ENCODE measurements at places on chromosomes 12 and 14.

DNA sequence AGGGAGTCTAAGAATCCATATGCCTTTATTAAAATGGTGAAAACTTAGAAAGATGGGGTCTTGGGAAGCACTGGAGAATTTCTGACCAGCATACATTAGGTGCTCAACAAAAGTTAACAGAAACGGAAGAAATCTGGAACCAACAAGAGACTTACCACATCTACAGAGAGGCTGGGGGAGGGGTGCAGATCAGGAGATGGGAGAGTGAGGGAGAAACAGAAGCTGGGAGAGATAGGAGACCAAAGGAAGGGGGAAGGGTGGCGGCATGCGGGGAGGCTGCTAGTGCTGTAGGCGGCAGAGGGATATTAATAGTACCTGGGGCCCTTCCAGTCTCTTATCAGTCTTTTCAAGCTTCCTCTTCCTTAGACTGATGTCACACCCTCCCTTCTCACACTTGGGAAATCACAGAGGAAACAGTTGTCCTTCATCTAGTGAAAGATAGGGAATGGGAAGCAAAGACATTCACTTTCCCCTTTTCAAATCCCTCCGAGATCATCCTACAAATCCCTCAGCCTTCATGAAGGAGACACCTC, 18.1 kb downstream of the ZBTB39 start:
- DNase-seq, result peak; percentile 31

DNA sequence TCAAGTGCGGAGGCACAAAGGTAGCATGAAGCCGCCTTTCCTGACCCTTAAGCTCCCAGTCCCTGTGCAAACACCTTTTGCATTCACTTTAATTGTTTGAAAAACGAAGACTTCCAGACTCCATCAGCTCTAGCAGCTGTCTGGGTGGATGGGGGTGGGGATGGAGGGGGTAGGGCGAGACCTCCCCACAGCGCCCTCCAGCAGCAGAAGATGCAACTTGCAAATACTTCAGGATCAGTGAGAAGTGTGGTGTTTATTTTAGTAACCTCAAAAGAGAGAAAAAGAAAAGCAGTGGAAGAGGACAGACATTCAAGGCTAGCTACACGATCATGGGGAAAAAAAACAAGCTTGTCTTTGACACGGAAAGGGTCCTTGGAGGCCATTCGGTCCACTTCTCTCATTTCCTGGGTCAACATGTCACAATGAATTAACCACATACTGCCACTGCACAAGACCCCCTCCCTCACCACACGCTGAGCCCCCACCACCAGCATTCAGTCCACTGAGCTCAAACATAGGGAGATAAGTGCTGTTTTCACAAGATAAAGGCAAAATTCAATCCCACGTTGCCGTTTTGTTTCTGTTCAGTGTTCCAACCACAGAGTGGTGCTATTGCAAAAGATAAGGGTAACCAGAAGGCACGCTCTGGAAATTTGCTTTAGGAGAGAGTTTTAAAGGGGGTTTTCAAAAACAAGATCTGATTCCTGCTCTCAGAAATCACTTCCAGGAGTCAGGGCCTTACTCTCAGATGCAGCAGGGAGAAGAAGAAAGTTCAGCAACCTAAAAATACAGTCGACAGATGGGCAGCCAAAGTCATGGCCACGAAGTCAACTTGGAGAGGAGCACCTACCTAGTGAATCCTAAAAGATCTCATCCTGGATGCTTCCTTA, 3.3 kb upstream of the NTF3 start:
- DNase-seq, result no peak

GRCh38 chr14:77599889-77600288, 16.5 kb downstream of the SPTLC2 start:
- DNase-seq, result no peak

DNA sequence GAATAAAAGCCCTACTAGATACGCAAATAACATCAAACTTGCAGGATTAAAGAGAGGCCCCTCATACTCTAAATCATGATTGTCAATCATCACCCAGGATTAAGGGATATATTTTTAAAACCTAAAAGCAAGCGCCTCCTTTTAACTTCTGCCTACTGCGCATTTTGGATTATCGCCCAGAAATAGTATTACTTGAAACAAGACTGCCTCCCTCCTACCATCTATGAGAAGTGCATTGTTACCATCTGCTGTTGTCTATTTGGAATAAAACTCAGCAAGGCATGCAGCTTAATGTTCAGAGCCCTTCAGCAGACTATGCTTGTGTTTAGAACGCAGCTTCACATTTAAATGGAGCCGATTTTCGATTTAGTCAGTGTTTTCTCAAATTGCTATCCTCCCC, 79.6 kb downstream of the EXOC5 start:
- DNase-seq, result no peak

GRCh38 chr12:1655225-1655788, 26.3 kb downstream of the WNT5B start:
- no peak for DNase-seq

- no peak for DNase-seq
Observed at GRCh38 chr14:54922598-54922997, 20.0 kb upstream of the GCH1 start.

- no peak for DNase-seq
Observed at GRCh38 chr14:62076825-62077605, 314.8 kb downstream of the SNAPC1 start.

DNA sequence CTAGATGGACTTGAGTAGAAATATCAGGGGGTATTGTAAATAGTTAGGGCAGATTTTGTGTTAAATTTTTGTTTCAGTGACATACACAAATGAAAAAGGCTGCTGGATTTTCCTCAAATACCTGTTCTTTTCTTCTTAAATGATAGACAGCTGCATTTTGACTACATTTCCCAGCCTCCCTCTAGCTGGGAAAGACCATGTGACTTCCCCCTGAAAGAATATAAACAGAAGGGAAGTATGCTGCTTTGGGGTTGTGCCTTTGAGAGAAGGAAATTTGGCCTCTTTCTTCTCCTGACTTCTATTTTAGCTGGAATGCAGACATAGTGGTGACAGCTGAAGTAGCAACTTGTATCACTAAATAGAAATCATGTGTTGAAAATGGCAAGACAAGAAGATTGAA, 476.1 kb upstream of the SYT1 start:
- no peak for DNase-seq

- no peak for DNase-seq
Observed at GRCh38 chr12:50211392-50212070, 44.4 kb upstream of the CERS5 start.

DNA sequence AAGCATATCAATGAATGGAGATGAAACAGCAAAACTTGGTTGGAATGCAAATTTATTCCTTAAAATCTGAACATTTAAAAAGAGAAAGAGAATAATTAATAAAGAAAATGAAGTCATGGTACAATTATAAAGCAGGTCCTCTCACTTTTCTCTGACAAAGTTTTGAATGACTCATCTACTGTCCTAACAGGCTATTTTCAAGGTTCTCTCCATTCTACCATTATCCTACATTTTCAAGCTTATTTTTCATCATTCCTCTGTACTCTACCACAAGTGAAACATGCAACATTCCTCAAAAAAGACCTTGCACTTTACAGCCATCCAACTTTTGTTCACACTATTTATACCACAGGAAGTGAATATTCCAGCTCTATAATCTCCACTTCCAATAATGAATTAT, 36.9 kb upstream of the AP4S1 start:
- no peak for DNase-seq

GRCh38 chr12:39032034-39032433, 126.6 kb upstream of the CPNE8 start:
- no peak for DNase-seq

GRCh38 chr14:58368956-58369355, 26.8 kb upstream of the TOMM20L start:
- DNase-seq, result no peak

- no peak for DNase-seq
Observed at GRCh38 chr14:57390806-57391516, 575 bp downstream of the NAA30 start.

DNA sequence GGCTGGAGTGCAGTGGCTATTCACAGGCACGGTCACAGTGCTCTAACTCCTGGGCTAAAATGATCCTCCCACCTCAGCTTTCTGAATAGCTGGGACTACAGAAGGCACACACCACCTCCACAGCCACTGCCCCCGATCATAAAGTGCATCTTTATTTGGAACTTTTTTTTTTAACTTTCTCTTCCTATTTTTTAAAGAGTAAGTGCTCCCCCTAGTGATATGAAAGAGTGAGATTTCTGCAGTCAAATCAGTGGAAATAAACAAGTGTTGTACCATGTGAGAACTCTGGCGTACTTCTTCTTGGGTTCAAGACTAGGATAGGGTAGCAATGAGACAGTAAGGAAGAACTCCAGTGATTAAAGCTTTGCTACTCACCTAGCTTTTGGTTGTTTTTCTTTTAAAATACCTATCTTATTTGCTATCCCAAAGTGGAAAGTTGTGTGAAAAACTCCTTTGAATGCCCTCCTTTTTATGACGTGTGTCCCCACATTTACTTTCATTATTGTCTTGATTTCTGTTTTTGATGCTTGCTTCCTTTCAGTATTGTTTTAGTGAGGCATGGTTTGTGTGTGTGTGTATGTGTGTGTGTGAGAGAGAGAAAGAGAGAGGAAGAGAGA, 6.6 kb downstream of the PPP4R4 start:
- peak; percentile 62 for DNase-seq

DNA sequence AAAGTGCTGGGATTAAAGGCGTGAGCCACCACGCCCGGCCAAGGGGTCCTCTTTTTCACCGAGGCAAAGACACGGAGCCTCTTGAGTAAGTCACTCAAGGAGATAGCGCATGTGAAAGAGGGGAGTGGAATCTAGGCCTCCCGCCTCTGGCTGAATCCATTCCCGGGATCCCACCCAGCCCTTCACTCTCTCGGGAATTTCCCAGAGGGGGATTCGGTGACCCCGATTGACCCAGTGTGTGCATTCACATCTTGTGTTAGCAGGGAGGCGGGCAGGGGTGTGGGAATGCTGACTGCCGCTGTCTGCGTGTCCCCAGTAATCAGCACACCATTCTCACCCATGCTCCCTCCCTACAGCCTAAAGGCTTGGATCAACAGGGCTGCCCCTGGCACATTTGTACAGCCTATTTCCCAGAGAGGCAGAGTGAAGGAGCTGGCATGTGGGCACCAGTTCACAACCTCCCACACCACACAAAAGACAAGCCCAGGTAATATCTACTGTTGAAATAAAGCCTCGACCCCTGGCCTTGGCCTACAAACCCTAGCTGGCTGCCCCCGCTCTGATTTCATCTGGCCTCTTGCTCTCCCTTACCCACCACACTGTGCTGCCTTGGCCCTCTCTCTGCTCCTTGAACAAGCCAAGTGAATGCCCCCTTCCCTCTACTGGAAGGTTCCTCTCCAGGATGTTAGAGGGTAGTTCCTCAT, 1.3 kb upstream of the LTBP2 start:
- no peak for DNase-seq

DNA sequence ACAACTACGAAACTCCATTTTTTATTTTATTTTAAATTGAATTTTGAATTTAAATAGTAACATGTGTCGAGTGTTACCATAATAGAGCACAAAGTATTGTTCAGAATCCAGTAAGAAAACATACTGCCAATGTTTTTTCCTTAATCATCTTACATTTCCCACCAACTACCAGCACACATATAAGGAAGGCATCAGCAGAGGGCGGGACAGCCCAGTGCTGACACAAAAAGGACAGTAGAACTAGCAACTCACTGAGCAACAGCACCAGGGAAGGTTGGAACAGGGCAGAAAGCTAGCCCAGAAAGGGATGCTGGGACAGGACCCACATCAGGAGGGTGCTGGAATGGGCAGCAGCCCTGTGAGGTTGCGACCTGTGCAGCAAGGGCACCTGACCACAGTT, 43.9 kb downstream of the DICER1 start:
- DNase-seq, result no peak

DNA sequence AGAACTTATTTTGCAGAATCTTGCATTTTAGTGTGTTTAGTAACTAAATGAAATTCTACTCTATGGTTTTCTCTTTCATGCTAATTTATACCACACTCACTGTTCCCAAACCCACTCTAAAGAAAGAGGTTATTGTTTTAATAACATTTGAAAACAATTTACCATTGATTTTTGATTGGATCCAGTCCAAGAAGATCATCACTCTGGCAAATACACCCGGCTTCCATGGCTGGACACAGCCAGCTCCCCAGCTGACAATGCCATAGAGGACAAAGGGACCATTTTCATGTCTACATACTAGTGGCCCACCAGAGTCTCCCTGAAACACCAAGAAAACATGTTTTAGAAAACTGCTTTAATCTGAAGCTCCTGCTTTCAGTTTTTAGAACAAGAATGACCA, 42.4 kb downstream of the OVCH1 start:
- no peak for DNase-seq

GRCh38 chr12:112183141-112184021, 58.0 kb downstream of the TRAFD1 start:
- DNase-seq, result no peak

- no peak for DNase-seq
Observed at GRCh38 chr12:129886541-129886940, 17.3 kb downstream of the TMEM132D start.

DNA sequence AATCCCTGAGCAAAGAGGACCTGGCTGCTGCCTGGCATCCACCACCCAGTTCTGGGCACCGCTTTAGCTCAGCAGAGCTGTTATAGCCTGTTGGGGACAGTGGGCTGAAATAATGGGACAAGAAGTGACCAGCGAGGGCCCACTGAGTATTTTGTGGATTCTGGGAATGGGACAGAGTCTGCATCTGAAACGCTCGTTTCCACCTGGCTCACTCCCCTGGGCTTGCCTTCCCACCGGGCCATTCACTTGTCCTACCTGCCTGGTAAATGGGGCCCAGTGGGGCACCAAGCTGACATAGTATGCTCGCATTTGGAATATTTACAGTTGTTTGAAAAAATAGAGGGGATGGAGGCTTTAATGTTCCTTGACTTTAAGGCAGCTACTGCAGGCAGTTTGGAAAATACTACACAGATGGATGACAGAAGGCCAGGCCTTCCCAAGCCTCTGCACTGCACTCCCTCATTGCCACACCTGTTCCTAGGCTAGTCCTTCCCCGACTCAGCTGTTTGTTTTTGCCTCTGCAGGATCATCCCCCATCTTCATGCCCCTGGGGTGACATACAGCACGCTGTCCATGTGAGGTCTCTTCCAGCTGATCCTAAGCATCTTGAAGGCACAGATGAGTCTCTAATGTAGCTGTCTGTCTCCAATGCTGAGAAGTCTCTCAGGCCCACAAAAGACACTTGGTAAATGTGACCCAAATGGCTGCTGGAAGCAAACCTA, 61.3 kb upstream of the DICER1 start:
- DNase-seq, result no peak

GRCh38 chr12:103495469-103496456, at the start of gene C12orf42:
Gene C12orf42 (minus strand): TSS chr12:103495968. CDS start chr12:103478426, 17,542 bp downstream.
- DNase-seq, result no peak

- peak; percentile 68 for DNase-seq
Observed at GRCh38 chr14:91249841-91250616, 5.5 kb upstream of the GPR68 start.

DNA sequence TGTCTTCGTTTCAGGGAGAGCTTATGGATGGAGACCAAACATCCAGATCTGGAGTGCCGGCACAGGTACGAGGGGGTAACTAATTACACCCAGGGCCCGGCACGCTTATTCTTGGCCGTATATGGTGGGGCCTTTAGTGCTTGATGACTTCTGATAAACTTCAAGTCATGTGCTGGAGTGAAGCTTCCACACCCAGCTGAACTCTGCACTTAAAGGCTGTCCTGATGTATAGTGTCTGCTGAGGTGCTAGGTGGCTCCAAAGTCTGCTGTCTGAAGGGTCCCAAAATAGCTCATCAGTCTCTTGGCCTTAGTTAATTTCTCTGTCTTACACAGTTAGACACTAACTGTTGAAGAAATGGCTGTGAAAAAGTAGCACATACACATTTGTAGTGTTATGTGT, 17.9 kb downstream of the RNF34 start:
- DNase-seq, result no peak
